ENCODE measurements at places on chromosomes 3 and 15.

DNA sequence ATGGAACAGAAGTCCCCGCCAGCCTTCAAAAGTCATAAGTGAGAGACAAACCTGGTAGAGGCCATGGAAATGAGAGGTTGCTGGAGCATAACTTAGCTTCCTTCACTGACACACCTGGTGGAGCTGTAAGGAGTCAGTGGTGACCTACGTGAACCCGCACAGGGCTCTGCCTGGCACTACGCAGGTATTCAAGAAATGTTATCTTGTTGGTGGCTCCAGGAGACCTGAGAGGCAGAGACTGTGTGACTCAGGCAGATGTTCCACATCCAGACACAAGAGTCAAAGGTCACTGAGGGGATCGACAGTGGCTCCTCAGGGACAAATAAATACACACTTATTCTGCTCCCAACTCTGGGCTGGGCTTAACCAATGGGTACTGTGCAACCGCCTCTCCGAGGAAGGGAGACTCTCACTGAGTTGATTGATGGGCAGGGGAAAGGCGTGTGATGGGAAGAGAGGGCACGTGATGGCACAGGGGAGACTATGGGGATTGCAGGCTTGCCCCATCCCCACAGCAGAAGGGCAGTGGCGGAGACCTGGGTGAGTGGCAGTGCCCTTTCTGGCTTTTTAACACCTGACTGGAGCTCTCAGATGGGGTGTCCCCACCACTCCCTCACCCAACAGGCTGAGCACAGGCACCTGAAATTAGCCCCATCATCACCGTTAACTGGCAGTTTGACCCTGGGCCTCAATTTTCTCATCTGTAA lies 111.7 kb upstream of the SMAD3 start:
- DNase-seq = no peak

DNA sequence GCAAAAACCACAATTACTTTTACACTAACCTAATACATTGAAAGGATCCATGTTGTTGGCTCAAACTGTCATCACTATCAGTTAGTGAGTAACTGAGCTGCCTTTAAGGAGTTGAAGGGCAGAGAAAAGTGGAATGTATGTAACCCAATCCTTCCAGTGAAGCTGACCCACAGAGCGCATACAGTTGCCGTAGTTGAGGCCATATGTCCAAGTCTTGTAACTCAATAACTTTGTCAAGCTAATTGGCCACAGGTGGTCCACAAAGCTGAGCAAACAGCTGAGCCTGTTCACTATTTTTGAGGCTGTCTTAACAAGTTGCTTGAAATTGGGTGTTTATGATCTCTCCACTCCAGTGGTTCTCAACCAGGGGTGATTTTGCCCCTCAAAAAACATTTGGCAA lies 169.0 kb upstream of the SLC24A5 start:
- no peak for DNase-seq

GRCh38 chr3:177362626-177363025 lies 165.3 kb upstream of the TBL1XR1 start:
- DNase-seq = no peak

- no peak for DNase-seq
Measured at GRCh38 chr3:123725652-123726400, 141.0 kb upstream of the HACD2 start.

GRCh38 chr3:140766465-140766864 lies 88.6 kb downstream of the TRIM42 start:
- DNase-seq = no peak

- no peak for DNase-seq
Measured at GRCh38 chr15:82946155-82946701, 6.3 kb downstream of the HOMER2 start.

GRCh38 chr15:91478717-91479191 lies 374.8 kb upstream of the SLCO3A1 start:
- no peak for DNase-seq

- DNase-seq = no peak
Measured at GRCh38 chr3:127206611-127207516, 13.9 kb downstream of the PRR23E start.

GRCh38 chr15:41544650-41545015 lies 576 bp upstream of the RPAP1 start:
- no peak for DNase-seq

DNA sequence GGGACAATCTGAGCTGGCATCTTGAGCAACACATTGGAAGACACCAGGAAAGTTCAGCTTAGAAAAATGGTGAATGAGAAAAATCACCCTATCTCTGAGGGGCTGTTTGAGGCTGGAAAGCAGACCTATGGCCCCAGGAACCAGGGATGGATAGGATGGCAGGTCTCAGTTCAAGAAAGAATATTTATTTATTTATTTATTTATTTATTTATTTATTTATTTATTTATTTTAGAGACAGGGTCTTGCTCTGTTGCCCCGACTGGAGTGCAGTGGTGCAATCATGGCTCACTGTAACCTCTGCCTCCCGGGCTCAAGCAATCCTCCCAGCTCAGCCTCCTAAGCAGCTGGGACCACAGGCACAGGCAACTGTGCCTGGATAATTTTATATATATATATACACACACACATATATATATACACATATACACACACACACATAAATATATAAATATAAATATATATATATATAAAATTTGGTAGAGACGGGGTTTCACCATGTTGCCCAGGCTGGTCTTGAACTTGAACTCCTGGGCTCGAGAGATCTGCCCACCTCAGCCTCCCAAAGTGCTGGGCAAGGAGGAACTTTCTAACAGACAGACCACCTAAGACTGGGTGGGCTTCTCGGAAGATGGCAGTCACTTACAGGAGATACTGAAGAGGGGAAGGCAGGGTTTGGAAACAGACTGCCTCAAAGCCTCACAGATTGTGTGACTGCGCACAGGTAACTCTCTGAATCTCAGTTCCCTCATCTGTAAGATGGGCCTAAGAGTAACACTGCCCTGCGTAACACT lies 29.7 kb downstream of the CCDC13 start:
- DNase-seq = no peak

DNA sequence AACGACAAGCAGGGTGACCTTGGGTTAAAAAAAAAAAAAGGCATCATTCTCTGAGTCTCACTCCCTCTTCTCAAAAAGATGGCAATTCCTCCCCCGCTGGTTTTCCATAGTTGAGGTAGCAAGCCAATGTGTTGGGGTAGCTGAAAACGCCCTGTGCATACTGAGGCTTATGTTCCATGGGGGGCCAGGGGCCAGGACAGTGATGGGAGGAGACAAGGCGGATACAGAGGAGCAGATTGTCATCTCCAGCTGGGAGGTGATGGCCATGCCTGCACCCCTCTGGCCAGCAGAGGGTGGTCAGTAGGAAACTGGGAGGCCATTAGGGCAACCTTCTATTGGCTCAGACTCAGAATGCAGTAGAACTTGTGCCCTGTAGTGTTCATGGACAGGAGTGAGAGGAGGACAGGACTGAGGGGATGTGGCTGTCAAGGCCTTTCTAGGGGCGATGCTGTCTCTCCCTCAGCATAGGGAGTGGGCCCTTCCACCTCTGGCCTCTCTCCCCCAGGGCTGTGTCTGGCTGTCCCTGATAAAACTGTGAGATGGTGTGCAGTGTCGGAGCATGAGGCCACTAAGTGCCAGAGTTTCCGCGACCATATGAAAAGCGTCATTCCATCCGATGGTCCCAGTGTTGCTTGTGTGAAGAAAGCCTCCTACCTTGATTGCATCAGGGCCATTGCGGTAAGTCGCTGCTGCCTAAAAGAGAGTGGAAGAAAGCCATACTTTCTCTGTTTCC lies 1.9 kb downstream of the TF start:
- no peak for DNase-seq

- DNase-seq = no peak
Measured at GRCh38 chr3:44939581-44940036, 36.4 kb downstream of the ZDHHC3 start.

- no peak for DNase-seq
Measured at GRCh38 chr3:114178770-114179368, at the start of gene DRD3. DRD3 (minus strand) TSS chr3:114179052; CDS start chr3:114171992, 7,060 bp downstream.

- no peak for DNase-seq
Measured at GRCh38 chr3:17974206-17974841, 231.9 kb upstream of the TBC1D5 start.

GRCh38 chr3:71930056-71930991 lies 145.4 kb upstream of the PROK2 start:
- no peak for DNase-seq

GRCh38 chr3:154139996-154140436 lies 18.8 kb downstream of the ARHGEF26 start:
- DNase-seq = no peak

DNA sequence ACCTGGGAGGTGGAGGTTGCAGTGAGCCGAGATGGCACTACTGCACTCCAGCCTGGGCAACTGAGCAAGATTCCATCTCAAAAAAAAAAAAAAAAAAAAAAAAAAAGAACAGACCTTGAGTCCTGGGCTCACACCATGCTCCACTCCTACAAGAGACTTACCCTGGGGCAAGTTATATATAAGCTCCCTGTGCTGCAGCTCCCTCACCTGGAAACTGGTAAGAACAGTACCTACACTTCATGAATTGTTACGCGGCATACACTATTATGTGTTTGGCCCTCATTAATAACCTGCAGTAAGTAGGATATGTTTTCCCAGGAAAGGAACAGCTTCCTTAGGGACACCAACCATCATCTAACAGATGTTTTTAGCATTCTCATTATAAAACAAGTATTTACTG lies 119.6 kb downstream of the FMN1 start:
- no peak for DNase-seq

GRCh38 chr3:60178931-60179653 lies 1072.2 kb downstream of the FHIT start:
- no peak for DNase-seq

- no peak for DNase-seq
Measured at GRCh38 chr3:186534113-186534669, 10.0 kb downstream of the CRYGS start.

GRCh38 chr15:58484791-58485600 lies 53.2 kb downstream of the LIPC start:
- DNase-seq = no peak

GRCh38 chr15:89814112-89814742 lies 425 bp downstream of the ANPEP start:
- no peak for DNase-seq

DNA sequence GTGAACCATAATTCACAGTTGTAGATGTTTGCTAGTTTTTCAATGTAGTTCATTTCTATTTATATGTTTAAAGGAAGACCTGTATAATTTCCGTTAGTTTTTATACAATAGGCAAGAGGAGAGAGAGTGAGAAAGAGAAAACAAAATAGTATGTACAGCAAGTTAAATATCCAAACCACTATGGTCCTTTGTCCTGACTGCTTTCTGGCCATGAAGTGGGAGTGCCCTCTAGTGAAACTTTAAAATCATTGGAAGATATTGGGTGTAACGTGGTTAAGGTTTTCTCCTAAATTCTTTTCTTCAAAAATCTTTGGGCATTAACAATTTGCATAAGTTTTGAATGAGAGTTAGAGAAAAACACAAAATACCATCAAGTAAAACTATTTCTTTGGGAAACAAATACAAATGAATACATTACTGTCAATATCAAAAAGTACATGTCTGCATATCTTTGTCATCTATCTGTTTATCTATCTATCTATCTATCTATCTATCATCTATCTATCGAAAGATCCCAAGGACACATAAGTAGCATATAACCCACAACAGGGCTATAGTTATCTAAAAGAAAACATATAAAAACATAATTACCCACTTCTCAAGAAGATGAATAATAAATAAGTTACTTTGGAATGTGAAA lies 534.6 kb upstream of the ATP11B start:
- no peak for DNase-seq

- DNase-seq = no peak
Measured at GRCh38 chr15:30922480-30923311, 19.0 kb downstream of the FAN1 start.

- DNase-seq = no peak
Measured at GRCh38 chr15:26087395-26087794, 224.3 kb upstream of the ATP10A start.

DNA sequence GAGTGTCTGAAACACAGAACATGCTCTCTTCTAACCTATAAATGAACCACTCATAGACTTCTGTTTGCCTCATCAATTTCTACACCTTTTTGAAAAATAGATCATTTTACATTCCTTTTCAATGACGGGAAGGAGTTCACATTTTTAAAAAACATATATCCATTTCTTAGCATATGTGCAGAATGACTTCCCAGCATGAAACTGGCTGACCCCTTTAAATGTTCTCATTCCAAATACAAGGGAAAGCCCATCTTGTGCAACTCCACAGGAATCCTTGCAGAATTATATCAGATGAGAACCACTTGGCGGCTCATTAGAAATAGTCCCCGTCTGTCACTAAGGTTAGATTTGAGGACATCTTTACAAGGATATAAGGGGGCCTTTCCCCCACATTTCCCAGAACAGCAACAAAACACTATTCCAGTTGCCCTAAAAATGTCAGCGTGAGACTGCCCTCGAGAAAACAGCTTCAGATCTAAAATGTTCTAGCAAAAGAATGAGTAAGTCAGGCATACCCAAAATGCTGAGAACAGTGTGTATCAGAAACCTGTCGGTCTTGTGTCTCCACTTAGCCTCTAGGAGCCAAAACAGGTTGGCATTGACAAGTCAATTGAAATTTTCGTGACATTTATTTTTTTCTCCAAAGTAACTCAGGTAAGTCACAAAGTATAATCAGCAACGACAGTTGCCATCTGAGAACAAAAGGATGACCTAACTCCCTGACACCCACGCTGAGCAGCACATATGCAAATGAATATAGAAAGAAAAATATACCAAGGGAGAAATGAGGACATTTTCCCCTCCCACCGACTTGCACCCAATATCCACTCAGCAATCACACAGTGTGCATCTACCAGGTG lies 63.1 kb downstream of the FOXP1 start:
- DNase-seq = no peak

DNA sequence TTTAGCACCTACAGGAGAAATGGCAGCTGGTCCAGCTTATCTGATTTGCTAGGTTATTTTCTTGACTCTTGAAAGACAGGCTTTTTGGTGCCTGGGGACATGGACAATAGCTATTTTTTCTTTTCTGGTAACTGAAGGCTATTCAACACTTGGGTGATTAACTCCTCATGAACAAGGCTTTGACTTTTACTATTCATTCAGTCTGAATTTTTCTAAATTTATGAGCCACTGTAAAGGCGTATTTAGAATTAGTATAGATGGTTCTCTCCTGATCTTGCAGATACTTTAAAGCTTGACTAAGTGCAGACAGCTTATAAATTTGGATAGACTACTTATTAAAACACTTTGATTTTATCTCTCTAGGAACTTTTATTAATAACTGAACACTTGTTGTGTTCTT lies 18.4 kb upstream of the GFM1 start:
- no peak for DNase-seq

DNA sequence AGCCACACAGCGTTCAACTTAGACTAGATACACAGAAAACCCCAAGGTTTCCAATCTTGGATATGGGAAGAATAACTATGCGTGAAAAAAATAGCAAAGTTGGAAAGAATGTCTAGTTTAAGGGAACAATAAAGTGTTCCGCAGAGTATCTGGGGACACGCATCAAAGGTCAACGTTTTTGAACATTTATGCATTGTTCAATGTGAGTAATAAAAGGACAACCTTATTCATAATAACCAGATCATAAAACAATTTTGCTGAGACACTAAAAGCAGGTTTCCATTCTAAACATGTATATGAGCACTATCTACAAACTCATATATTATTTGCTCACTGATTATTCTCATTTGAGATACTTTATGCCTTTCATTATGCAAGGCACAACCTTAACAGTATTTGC lies 7.8 kb downstream of the ANO10 start:
- no peak for DNase-seq

All from activated CD4-positive, alpha-beta T cell treated with anti-CD3 and anti-CD28 coated beads, Interleukin-2, amount 50 U/mL, for 24 hours (primary cell).